ENCODE measurements at places on chromosomes 6 and 20. TPM values are rescaled to one million over a fixed set of nuclear protein-coding genes. Genes with fewer than 3 reads are reported as not detected.

- DNase-seq = no peak
These were observed 33.8 kb downstream of the KPNA5 start for GRCh38 chr6:116714761-116715160.

GRCh38 chr20:62818592-62819493, 2.0 kb downstream of the COL9A3 start:
- DNase-seq = no peak

DNA sequence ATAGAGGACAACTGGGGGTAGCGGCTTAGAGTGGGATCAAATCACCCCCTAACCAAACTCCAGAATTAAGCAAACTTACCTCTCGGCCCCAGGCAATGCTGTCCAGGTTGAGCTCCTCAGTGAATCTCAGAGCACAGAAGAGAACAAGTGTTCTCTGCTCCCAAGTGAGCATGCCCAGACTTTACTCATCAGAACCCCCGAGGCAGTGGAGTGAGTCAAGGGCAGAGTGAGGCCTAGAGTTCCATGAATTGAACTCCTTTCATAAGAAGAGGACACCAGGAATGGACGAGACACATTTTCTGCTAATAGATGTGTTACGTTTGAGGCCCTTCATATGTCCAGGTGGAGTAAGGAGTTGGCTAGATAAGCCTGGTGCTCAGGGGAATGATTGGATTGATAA, 134.0 kb upstream of the DTNBP1 start:
- DNase-seq = no peak

DNA sequence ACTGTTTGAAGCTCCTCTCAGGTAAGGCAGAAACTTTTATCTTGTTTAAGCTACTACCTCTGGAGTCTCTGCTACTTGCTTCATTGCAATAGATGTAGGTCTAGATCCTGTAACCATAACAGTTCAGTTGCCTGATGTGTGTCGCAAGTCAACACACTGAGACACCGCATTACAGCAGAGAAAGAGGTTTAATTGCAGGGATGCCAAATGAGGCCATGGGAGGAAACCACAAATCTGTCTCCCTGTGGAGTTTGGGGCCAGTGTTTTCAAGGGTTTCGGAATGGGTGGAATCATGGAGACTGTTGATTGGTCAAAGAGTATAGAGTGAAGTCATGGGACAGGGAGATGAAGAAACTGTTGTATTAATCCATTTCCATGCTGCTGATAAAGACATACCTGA, 57.1 kb upstream of the RBM24 start:
- DNase-seq = no peak

DNA sequence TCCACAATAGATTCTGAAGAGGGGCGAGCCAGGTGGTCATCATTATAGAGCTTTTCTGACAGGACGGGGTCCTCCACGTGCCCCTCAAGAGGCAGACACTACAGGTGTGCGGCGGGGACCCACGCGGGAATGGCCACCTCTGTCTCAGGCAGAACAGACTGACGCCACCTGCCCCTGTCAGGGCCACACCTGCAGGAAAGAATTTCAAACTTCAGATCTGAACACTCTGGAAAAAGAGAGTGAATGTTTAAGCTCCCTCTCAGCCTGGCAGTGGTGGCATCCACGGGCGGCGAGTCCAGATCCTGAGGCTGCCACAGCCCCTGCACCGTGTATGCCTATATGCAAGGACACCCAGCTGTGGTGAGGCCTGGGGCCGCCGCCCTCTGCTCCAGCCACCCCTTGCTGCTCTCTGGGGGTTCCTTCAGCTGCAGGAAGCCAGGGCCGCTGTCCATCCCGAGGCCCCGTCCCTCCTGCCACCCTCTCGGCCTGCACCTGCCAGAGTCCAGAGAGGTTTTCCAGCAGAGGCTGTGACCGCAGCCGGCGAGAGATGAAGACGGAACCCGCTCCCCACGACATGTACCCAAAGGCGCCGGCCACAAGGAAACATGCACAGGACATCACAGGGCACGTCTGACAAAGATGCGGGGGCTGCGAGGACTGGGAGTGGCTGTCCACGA, 234.9 kb downstream of the ERMARD start:
- DNase-seq = peak; percentile 63

- no peak for DNase-seq
These were observed 4.6 kb downstream of the PPDPF start for GRCh38 chr20:63525185-63525584.

- no peak for DNase-seq
These were observed 50.0 kb upstream of the EZR start for GRCh38 chr6:158868890-158869825.

DNA sequence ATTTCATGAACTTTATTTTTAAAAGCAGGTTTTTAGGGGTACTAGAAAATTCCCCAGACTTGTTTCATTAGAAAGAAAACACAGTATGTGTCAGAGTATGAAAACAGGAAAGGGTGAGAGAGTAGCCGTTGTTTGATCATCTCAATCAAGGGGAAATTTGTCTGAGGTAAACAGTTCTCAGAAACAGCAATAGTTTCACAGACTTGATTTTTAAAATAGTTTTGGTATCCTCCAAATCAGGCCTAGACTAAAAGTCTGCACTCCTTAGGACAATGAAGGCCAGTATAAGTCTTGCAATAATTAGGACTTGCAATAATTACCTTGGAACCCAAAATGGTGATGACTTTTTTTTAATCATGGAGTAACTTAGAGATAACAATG, 176.6 kb upstream of the TAB2 start:
- no peak for DNase-seq

GRCh38 chr6:90428514-90428913, 131.9 kb upstream of the BACH2 start:
- no peak for DNase-seq

GRCh38 chr6:120875900-120876299, 458.4 kb downstream of the TBC1D32 start:
- DNase-seq = no peak

DNA sequence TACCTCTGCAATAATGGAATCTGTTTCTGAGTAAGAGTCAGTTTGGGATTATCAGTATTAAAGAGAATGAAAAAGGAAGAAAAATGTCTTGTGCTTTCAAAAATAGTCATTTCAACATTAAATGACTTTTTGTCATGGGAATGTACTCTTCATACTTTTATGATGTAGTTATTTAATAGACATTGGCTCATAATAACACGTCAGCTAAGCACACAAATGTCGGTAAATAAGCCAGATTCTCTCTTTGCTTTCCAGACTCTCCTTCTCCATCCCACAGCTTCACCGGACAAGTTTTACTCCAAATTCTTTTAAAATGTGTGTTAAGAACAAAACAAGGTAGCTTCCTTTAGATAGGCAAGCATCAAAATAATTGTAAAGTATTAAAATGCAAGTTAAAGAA, 76.0 kb downstream of the C6orf52 start:
- no peak for DNase-seq

GRCh38 chr20:9699181-9699580, 139.7 kb downstream of the PAK5 start:
- DNase-seq = no peak

- DNase-seq = no peak
These were observed 45.5 kb upstream of the RNF8 start for GRCh38 chr6:37308069-37308815.

- DNase-seq = no peak
These were observed 87.0 kb downstream of the FHL5 start for GRCh38 chr6:96649926-96650325.

DNA sequence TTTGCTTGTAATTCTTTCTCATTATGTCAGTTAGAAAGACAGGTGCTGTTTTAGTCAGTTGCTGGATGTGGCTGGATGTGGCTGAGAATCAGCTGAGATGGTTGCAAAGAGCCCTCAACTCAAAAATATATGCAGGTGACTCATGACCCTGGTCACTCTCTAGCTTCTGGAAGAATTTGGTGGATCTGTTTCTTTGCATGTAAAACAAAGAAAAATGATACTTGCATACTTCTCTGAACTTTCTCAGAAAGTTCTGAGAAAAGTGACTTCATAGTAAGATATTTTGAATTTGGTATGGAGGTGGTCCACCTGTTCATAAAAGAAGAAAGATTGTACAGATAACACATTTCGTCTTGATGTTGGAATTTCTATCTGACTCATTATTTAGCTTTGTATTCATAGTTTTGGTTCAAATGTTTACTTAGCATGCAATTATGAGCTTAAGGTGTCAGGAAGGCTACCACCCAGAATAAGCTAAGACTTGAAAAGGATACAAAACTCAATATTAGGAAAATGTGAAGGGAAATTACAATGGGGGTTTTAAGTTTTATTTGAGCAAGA, 163.2 kb upstream of the OLIG3 start:
- no peak for DNase-seq

DNA sequence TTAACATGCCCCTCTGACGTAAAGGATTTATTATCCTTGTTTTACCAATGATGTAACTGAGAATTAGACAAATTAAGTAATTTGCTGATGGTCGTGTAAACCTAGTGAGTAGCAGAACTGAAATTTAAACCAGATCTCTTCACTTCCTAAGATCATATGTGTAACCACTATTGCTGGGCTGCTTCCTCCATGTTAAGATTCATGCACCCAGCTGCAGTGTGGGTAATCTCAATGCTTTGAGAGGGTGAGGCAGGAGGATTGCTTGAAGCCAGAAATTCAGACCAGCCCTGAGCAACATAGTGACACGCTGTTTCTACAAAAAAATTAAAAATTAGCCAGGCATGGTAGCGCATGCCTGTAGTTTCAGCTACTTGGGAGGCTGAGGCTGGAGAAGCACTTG, 97.9 kb downstream of the L3MBTL3 start:
- DNase-seq = no peak

DNA sequence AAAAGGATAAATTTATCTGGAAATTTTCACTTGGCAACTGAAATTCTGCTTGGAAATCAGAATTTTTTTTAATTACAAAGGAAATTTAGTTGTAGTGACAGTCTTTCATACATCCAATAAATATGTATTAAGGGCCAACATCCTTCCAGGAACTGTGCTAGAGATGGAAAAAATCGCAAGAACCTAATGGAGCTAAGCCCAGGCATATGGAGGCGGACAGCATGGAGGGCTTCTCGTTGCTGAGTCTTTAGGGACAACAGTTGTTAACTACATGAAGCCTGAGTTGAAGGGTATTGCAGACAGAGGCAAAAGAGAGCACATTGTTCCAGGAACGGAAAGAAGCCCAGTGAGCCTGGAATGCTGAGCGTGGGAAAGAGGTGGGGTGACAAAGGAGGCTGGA, 208.9 kb downstream of the IBTK start:
- DNase-seq = no peak

DNA sequence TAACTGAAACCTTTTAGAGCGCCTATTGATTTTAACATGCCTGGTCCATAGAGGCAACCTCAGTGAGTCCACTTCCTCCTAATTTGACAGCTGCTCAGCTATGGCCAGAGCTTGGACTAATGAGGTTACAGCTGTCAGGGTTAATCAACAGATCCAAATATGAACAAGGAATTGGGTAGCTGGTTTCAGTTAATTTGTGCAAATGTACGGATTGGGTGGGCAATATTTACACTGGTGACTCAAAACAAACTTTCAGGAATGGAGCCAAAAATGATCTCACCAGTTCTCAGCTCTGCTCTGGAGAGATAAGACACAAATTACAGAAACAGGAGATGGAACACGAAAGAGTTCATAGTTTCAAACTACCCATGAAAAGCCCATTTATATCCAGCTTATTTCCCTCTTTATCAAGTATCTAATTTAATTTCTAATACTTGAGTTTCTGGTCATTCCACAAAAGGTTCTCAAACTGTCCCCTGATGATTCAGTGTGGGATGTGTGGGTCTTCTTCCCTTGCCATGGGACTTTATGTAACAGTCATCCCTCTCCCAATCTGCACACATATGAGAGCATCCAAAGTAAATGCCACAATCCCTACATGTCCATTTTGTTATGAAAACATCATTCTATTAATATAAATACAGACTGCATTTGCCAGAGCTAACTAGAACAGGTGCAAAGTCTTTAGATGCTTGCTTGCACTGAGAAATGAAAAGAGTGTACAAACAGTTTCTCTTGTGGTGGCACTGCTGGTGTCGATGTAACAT, 149.9 kb downstream of the RPS12 start:
- DNase-seq = no peak

GRCh38 chr20:4721719-4722118, at the start of gene PRND:
PRND (plus strand) TSS chr20:4721909; CDS start chr20:4724552, 2,643 bp downstream.
- no peak for DNase-seq

GRCh38 chr20:57372581-57373350, 18.4 kb upstream of the RBM38 start:
- no peak for DNase-seq

DNA sequence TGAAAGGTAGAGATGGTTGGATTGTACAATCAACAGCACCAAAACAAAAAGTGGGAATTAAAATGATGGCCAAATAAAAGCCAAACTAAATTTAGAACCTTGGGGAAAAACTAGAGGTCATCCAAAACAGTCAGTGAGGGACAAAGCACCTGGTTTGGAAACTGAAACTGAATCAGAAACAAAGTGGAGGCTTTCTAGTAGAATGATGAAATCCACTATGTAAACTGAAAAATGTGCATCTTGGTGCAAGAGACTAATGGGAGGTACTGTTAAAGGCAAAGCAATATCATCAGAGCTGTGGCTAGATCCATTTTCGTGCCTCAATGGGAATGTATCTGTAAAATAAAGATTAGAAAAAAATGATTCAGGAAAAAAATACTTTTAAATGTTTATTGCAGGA, 380.0 kb upstream of the GJE1 start:
- no peak for DNase-seq

GRCh38 chr20:57219071-57219677, 47.3 kb downstream of the BMP7 start:
- no peak for DNase-seq

DNA sequence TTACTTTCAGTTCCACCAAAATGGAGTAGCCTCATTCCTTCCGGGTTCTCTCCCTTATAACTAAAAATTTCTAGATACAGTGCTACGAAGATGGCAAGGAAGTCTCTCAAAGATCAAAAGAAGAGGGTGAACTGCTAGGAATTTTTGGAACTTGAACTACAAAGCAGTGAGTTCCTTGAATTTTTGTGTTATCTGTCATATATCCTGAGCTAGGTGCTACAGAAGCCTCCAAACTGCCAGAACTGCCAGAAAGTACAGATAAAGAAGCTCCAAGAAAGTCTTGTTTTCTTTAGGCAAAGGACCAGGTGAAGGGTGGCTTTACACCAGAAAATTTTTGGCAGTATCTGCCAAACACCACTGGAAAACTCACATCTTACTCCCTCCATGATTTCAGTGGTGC, 218.8 kb upstream of the FLRT3 start:
- DNase-seq = no peak

DNA sequence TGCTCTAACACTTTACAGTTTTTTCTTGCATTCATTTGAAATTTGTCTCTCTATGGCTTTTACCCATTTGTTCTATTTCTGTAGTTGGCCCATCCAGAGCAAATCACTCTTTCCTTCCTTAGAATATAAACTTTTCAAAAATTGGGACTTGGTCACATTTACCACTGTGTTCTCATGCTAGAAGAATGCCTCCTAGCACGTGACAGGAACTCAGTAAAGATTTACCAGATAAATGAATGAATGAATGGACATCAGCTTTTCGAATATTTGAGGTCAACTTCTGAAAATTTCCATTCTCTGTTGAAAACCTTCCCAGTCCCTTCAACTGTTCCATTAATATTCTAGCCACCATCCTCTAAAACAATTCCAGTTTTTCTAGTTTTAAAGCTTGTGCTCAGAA, 294.5 kb downstream of the CD83 start:
- DNase-seq = no peak

- no peak for DNase-seq
These were observed 64.1 kb downstream of the HMGN3 start for GRCh38 chr6:79170431-79170830.

MAS1 gene
- total RNA-seq = 0.03 TPM

DEFB132 gene
- not detected for total RNA-seq

PTCHD4 gene
- total RNA-seq = 1.1 TPM

HDGFL1 gene
- not detected for total RNA-seq

CALHM6 gene
- 0.97 TPM for total RNA-seq

FHL5 gene
- total RNA-seq = 4.4 TPM

IYD gene
- not detected for total RNA-seq

SLC22A23 gene
- 3.2 TPM for total RNA-seq

ENPP5 gene
- 2.9 TPM for total RNA-seq

CRISP3 gene
- total RNA-seq = 0.32 TPM

Data from cardiac septum (tissue), 1 donor.